NCI-H187 (cell line): ENCODE measurements at places on chromosomes 2 and 18.

GRCh38 chr18:35746826-35747339, 165.3 kb downstream of the GALNT1 start:
- no peak for DNase-seq

GRCh38 chr2:158127380-158127804, 25.7 kb downstream of the UPP2 start:
- DNase-seq: no peak

DNA sequence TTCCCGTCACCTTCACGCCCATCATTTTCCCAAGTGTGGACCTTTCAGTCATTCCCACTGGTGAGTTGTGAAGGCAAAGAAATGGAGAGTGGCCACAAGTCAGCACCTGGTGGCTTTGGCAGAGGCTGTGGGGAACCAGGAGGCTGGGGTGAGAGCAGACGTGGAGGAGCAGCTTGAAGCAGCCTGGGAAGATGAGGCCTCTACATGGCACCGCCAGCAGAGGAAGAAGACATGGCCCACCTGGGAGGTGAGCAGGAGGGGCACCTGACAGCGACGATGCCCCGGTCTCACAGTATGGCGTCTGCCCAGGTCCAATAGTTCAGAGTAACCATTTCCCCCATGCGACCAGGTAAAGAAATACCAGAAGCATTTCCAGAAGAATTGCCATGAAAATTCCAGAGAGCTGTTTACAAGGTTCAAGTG, 69.0 kb downstream of the TPO start:
- no peak for DNase-seq

DNA sequence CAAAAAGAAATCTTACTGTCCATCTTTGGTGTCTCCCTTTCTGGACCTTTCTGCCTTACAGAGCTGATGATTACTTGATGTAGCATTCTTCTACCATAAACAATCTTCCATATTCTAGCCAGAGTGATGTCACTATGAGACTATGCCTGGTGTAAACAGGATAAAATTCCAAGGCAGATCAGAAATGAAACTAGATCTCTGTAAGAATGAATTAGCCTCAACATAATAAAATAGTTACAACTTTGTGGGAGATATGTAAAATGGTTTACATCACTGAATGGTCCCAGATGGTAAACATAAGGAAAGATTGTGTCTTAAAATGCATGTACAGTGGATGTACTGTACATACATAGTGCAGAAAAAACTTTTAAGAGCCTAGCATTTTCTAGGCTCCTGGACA, 112.3 kb upstream of the ZNF521 start:
- no peak for DNase-seq

GRCh38 chr2:45765728-45766254, 114.3 kb downstream of the PRKCE start:
- no peak for DNase-seq

GRCh38 chr18:48161911-48162698, 231.6 kb upstream of the SMAD2 start:
- no peak for DNase-seq
